Caco-2 (cell line): ENCODE measurements at places on chromosomes 11 and 22. TPM values are rescaled to one million over a fixed set of nuclear protein-coding genes. Genes with fewer than 3 reads are reported as not detected.

DNA sequence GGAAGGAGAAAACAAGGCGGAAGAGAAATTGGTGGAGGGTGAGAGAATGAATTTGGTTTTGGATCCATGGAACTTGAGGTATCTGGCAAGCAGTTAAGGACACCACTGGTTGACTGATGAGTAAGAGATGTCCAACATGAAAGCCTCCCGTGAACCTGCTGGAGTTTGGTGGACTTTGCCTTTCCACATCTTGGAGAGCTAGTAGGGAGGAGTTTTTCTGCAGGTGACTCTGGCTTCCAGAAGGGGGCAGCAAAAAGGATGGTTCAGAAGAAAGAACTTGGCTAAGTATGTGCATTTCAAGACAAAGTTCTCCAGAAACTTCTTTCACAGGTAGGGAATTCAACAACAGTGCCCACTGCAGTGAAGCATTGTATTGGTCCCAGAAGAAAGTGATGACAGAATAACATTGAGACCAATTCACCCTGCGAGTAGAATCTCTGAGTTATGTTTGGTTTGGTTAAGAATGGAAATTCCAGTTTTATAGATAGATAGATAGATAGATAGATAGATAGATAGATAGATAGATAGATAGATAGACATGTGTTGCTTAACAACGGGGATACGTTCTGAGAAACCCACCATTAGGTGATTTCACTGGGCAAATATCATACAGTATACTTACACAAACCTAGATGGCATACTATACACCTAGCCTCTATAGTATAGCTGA, 28.5 kb downstream of the DCDC1 start:
- DNase-seq: no peak
- H3K4me3 ChIP-seq: no peak overlapping the region
- H3K4me1 ChIP-seq: no peaks in the 10 kb centered on the region
- no peaks in the 10 kb centered on the region for H3K36me3 ChIP-seq
- no peak overlapping the region for H3K27ac ChIP-seq

DNA sequence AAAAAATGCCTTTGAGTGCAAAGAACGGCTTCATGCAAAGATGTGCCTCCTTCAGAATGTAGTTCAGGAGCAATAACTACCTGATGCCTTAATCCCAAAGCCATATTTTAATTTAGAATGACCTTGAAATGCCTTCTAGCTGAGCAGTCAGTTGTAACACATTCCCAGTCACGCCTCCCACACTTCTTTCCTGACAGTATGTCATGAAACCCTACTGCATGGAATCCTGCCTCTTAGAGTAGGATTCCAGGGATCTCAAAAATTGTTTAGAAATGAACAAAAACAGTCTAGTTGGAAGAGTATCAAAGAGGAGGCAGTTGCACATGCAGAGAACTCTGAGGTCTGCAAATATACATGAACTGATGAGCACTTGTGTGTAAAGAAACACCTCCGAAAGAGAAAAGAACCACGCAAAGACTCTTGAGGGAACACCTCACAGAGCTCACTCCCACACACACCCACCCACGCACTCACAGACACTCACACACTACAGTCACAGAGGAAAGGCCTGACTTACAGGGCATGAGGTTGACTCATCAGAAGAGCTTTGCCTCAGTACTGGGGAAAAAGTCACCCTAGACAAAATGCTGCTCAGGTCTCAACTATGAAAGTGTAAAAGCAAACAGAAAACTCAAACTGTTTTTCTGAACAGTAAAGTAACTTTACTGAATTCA, 77.4 kb downstream of the GGTLC2 start:
- no peaks in the 10 kb centered on the region for H3K36me3 ChIP-seq
- no peak overlapping the region for H3K4me3 ChIP-seq
- DNase-seq: no peak
- no peaks in the 10 kb centered on the region for H3K27me3 ChIP-seq

CRYBB3 gene
- 0.65 TPM in 1 of 2 replicates, not detected in the other for total RNA-seq

OR5J2 gene
- not detected in 2 replicates for total RNA-seq
